ENCODE measurements at places on chromosomes 3 and 15.

DNA sequence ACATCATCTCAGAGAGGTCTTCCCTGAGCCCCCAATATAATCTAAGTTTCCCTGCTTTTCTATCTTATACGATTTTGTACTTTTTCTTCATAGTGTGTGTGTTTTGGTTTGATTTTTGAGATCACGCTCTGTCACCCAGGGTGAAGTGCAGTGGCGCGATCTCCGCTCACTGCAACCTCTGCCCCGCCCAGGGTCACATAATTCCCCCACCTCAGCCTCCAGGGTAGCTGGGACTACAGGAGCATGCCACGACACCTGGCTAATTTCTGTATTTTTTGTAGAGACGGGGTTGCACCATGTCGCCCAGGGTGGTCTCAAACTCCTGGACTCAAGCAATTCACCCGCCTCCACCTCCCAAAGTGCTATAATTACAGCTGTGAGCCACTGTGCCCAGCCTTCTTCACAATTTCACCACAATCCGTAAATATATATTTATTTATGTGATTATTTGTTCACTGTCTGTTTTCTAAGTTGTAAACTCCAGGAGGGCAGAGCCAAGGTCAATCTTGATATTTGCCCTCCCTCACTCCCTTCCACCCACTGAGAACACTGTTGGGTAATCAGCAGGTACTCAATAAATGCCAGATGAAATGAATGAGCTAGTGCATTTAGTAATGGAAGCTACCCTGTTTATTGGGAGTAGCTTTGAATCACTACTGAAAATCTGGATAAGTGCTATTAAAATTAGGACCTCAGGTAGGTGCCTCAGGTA, 547 bp upstream of the KNSTRN start:
- DNase-seq: no peak

DNA sequence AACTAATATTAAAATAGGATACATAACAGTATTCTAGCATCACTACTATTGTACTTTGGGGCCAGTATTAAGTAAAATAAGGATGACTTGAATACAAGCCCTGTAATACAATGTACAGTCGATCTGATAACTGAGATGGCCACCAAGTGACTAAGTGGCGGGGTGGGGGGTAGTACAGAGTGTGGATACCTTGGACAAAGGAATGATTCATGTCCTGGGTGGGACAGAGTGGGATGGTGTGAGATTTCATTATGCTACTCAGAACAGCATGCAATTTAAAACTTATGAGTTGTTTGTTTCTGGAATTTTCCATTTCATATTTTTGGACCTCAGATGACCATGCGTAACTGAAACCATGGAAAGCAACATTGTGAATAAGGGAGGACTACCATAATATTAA, 46.0 kb downstream of the SLC7A14 start:
- DNase-seq: no peak

DNA sequence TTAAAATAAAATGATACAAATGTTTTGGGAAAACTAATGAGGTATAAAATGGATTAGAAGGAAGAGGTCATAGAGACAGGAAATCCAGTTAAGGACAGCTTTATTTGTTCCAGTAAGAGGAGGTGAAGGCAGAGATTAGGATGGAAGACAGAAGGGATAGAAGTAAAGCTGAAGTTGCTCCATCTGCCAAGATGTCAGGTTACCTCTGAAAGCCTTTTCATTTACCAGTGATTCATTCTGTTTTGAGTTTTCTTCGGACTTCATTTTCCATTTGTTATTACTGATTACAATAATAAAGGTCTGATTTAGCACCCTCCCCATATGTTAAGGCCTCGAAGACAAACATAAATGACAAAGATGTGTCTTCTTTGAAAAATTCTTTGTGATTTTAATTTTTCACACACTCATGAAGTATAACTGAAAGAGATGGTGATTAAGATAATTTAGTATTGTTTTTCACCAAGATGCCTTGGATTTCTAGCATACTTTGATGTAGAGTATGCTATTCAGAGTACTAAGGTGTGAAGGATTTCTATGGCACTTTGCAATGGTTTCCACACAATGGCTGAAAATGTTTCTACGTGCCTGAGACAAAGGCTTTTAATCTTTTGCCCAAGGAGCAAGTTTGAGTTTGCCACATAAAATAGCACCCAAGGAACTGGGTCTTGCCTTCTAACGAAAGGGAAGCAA, 75.4 kb upstream of the PLAAT1 start:
- peak; percentile 34 for DNase-seq

DNA sequence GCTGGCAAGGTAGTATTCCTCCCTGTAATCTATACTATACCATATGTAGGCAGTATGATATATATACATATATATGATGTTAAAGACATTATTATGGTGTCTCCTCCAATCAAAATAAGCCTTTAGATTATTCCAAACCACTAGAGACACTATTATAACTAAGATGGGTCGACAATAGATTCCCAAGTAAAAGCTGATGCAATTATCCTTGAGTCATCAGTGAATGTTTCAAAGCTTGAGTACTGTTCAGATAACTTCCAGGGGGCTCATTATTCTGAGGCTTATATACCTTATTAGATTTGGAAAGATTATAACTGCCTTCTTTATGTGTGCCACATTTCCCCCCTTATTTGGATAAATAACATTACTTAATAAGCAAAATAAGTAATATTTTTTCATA, 11.9 kb upstream of the C3orf38 start:
- DNase-seq: no peak

DNA sequence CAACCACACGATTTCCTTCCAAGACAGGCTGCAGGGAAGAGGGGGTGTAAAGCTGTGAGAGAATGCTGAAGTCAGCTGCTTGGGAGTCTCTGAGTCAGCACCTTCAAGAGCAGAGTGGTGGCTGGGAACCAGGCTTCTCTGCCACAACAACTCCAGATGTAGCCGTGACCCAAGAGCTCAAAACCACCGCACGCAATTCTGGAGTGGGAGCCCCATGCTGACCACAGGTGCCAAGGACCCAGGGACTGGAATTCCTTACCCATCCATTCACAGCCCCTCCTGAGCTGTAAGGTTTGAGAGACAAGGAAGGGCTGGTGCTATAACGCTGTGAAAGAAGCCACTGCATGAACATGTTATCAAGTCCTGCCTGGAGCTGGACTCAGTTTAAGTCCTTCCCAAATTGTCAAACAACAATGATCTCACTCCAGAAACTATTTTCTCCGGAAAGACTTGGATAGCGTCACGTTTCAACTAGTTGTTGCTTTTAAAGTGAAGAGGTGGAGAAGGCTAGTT, 61.4 kb downstream of the UMPS start:
- DNase-seq: no peak

GRCh38 chr15:91936927-91937326, 83.4 kb downstream of the SLCO3A1 start:
- no peak for DNase-seq

DNA sequence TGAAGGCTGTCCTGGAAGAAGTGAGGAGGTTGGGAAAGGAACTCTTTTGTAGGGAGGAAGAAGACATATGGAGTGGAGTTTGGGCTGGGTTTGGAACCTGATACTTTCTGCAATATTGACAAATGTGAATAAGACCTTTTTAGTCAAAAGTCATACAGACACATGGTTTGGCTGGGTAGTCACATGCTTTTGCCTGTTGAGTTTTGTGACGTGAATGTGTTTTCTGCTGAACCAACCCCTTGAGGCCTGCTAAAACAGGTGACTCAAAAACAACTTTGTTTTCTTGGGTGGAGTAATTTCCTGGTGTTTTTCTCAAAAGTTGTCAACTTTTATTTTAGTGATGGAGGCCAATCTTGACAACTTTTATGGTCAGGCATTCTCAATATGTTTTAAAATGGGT, 39.4 kb upstream of the CCR4 start:
- DNase-seq: no peak

DNA sequence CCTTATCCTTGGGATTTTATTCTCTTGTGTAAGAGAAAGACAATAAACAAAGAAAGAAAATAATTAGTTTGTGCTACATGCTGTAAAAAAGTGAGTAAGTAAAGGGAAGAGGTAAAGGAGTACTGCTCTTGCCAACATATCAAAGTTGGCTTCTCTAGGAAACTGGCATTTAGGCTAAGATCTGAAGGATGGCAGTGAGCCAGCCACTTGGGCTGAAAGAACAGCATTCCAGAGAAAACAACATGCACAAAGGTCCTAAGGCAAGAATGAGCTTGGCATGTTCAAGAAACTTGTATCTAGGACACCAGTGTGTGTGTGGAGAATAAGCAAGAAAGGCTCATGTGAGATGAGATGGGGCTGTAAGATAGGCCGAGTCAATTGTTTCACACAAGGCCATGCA, 245.5 kb upstream of the MANF start:
- DNase-seq: no peak

DNA sequence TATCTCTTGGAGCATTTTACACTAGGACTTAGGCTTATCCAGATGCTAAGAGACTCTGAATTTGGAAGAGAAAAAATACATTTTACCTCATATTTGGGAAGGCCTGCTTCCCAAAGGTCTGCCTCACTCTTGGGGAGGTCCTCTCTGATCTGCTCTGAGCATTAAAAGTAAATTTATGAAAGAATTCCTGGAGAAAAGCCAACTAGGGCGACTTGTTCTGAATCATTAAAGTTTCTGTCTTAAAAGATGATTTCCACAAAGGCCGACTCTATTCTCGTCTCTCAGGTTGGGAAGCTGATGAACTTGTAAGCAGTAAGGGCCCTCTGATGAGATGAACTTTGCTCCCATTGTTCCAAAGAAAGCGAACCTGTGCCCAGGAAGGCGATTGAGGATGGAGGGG, 48.7 kb upstream of the HES1 start:
- DNase-seq: no peak

DNA sequence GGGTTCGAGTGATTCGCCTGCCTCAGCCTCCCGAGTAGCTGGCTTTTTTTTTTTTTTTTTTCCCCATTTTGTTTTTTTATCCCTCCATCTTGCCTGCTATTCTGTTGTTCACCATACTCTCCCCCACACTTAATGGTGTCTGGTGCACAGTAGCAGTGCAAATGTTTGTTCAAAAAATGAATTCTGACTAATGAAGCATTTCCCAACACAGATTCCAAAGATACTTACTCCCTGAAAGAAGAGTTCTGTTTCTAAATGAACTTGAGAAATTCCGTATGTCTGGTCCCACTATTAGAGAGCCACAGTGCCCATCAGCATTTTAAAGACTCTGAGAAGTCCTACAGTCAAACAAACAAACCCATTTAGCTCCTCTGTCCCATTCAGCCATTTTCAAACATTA, 9.5 kb downstream of the EDEM1 start:
- no peak for DNase-seq

- no peak for DNase-seq
Observed at GRCh38 chr3:69838217-69838616, 99.0 kb downstream of the MITF start.

- DNase-seq: no peak
Observed at GRCh38 chr3:100075196-100075595, 39.1 kb downstream of the FILIP1L start.

DNA sequence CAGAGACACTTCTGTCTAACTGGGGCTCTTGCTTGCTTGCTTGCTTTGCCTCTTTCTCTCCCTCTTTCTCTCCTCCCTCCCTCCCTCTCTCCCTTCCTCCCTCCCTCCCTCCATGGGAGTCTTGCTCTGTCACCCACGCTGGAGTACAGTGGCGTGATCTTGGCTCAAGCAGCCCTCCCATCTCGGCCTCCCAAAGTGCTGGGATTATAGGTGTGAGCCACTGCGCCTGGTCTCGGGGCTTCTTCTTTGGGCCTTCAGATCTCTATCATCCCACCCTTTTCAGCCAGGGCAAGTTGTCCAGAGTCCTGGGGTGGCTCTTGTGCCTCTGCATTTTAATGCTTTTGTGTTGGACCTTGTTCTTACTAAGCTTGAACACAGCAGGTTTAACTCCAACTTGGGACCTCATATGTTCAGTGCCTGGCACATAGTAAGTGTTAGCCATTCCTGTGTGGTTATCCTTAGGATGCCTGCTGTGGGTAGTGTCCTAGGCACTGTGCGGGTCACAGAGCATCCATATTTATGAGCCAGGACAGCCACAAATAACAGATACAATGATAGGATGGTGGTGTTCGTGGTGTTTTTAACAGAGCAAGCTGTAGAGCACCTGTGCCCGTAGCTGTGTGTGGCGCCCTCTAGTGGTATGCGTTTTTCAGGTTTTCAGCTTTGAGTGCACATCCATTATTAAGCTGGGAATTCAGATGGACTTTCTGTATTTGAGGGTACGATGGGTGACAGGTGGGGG, 75.1 kb downstream of the CCK start:
- DNase-seq: peak; percentile 92

DNA sequence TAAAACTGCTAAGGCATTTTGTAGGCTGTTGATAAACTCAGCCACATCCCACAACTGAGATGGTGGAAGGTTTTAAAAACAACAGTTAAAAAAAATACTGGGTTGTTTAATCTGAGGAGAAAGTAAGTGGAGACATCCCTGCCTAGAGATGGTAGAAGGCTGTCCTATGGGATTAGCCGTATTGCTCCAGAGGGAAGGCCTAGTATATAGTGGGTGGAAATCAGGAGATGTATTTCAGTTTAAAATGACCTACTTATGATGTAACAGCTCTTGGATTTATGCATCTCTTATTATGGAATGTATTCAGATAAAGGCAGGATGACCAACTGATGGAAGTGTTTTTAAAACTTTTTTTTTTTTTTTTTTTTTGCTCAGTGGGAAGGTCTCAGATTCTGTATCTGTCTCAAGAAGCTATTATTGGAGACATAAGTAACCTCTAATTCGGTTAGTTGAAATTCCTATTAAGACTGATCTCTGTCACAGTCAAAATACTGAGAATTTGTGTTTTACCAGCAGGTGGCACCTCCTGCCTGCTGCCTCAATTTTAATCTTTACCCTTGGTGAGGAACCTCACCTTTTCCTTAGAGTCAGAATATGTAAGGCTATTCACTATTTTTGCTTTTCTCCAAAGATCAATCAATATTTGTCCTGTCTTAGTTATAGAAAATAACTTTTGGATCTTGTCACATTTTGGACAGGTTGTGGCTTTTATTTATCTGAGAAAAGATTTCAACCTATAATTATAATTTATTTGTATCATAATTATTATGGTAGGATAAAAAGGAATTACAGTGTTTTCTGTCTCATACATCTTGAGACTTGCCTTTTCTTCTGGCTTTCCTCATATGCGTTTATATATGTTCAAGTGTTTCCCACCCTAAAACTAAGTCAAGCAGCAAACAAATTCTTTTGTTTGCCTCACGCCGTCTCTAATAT, 63.0 kb downstream of the VPS8 start:
- peak; percentile 82 for DNase-seq

- DNase-seq: no peak
Observed at GRCh38 chr15:63452552-63453136, 51.7 kb upstream of the USP3 start.

GRCh38 chr3:170760174-170760526, 109.8 kb downstream of the RPL22L1 start:
- no peak for DNase-seq

- no peak for DNase-seq
Observed at GRCh38 chr3:175651716-175652115, 792.6 kb downstream of the NAALADL2 start.
